ENCODE measurements at places on chromosomes 16 and 17.

GRCh38 chr17:58337600-58338453 is 9.2 kb upstream of the TSPOAP1 start:
- DNase-seq: peak; percentile 91

GRCh38 chr17:44536090-44536953 is 21.0 kb upstream of the FZD2 start:
- no peak for DNase-seq

- DNase-seq: no peak
Observed at GRCh38 chr16:526181-527014, 1.1 kb upstream of the CAPN15 start.

DNA sequence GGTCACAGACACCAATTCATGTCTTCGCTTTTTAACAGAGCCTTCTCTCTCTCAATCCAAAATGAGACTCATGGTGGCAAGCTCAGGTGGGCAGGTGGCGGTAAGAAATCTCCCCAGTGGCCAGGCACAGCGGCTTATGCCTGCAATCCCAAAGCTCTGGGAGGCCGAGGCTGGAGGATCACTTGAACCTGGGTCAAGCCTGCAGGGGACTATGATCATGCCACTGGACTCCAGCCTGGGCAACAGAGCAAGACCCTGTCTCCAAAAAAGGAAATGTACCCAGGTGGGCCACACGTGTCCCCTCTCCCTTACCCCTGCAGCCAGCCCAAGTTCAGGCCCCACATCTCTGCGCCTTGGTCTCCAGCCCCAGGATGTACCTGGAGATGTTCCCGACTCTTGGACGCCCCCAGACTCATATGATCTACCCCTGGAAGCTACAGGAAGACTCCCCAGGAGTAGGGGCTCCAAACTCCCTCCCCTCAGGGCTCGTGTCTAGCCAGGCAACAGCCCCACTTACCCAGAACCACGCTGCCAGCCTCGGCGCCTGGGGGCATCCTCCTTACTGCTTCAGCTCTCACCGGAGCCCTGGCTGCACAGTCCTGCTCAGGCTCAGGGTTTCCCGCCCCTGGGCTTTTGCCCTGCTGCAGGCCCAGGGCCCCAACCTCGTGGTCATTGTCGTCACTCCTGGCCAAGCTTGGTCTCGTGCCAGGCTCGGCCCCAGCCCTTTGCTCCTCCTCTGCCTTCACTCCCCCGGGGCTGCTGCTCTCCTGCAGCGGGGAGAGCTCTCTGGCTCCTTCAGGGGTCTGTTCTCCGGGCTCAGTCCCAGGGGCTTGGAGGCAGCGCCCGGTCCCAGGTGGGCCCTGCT is 16.2 kb downstream of the MYLK3 start:
- no peak for DNase-seq

DNA sequence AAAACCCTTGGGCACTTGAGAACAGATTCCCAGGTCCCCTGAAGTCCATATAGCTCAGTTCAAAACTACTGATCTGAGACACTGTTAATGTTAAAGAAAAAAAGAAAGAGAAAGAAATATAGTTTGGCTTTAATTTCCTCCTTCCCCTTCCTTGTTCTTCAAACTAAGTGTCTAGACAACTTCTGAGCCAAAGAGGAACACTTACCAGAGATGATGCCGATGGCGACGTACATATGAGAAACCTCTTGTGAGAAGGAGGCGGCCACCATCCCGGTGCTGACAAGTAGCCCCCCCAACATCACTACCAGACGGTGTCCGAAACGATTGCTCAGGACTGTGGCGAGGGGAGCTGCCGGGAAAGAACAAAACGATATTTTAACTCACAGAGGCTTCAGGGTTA is 17.2 kb downstream of the SLC16A6 start:
- no peak for DNase-seq
